ENCODE measurements at places on chromosomes 5 and 9.

GRCh38 chr9:20242510-20243189, 379.6 kb downstream of the MLLT3 start:
- peak; percentile 50 for DNase-seq

DNA sequence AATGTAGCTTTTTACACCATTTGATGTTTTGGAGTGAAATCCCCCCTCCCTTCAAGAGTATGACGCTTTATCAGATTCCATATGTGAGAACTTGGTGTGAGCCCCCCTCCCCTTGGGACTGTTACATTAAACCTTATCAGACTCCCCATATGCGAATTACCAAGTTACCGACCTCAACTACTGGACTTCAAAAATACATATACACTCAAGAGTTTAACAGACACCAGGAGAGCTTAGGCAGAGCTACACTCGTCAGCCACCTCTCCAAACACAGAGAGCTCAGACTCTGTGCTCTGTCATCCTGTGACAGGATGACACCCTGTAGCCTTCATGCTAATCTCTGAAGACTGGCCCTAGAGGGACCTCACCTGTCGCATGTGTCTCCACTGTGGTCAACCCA, 50.2 kb downstream of the FAM114A2 start:
- no peak for DNase-seq

GRCh38 chr5:17384181-17384580, 113.8 kb upstream of the TAF11L2 start:
- no peak for DNase-seq

- peak; percentile 52 for DNase-seq
Measured at GRCh38 chr5:41843456-41844370, 26.5 kb downstream of the OXCT1 start.

DNA sequence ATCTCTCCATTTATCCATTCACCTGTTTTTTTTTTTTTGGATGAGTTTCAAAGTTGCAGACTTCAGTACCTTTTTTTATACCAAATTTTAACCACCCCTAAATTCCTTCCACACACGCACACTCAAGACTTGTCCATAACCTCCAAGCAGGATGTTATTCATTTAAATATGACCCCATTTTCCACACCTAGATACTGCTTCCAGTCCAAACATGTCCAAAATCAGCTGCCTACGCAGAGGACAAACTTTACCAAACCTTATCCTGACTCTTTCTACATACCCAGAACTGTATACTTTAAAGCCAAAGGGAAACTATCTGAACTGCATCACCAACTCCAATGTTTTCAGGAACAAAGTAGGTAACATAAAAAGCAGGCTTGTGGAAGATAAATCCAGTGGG, 36.0 kb upstream of the FYB1 start:
- no peak for DNase-seq

DNA sequence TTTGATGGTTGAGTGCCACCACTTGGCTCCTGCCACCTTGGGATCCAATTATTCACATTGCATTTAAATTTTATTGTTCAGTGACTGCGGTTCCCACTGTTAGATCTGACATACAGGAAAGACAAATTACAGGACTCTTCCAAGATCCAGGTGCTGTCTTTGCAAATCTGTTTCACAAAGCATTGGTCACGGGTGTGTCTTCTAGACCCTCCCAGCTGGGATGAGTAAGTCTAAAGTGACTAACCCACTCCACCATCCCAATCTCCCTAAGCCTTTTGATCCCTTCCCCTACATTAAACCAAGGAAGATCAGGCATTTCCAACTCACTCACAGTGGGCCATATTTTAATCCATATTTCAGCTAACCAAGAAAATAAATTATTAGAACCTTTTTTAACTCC, 1016.3 kb upstream of the CTNND2 start:
- DNase-seq, result no peak

DNA sequence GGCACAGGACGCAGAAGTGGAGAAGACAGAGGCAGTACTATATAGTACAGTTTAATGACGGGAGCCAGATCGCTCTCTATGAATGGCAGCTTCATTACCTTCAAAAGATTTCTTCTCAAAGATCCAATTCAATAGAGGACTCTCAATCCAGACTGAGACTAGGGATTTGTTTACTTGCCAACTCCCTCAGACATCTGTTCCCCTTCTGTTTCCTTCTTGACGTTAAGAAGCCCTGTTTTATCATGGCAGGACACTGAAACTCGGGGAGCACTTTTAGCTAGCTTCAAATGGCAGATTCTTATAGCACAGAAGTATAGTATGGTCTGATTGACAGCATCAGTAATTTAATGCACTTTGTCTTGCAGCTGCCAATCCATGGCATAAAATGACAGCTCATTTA, 747.3 kb upstream of the C9orf72 start:
- no peak for DNase-seq

DNA sequence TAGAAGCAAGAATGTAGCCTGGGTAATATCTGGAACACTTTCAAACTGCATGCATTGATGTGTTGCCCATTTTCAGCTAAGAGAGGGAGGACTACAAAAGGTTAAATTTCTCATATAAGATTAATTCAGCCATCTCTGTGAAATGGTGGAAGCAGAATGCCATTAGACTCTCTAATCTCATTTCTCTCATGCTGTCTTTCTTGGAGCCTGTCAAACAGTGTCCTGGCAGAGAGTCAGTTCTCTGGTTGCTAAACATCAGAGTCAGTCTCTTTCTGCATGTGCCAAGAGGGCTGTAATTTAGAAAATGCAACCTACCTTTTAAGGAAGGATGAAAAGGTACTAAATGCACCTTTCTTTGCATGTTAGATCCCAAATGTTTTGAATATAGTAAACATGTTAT, 910 bp upstream of the GARNL3 start:
- no peak for DNase-seq

- no peak for DNase-seq
Measured at GRCh38 chr5:134133995-134134541, 19.6 kb downstream of the TCF7 start.

DNA sequence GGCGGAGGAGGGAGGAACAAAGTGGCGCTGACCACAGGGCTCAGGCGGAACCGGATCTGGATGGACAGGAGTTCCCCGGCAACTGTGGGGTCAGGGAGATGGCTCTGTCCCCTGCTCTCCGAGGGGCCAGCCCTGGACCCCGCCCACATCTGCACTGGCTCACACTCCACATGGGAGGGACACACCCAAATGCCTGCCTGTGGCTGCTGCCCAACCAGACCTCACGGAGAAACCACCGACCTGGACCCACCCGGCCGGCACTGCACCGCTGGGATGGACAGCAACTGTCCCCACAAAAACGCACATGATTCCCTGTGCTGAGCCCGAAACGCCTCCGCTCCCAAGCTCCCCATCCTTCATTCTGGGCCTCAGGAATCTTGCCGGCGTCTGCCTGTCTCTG, 4.8 kb downstream of the CCDC187 start:
- no peak for DNase-seq
